Activated CD4-positive, alpha-beta memory T cell treated with anti-CD3 and anti-CD28 coated beads for 36 hours (primary cell): ENCODE measurements at places on chromosomes 2 and 18. TPM values are rescaled to one million over a fixed set of nuclear protein-coding genes. Genes with fewer than 3 reads are reported as not detected.

- H3K4me3 ChIP-seq, result no peak overlapping the region
- H3K27ac ChIP-seq, result no peak overlapping the region
- no peak for DNase-seq
- H3K36me3 ChIP-seq, result no peaks in the 10 kb centered on the region
- H3K4me1 ChIP-seq, result no peaks in the 10 kb centered on the region
These were observed 467.4 kb upstream of the CDH20 start for GRCh38 chr18:60865801-60866200.

- no peaks in the 10 kb centered on the region for H3K36me3 ChIP-seq
- no peak overlapping the region for H3K27ac ChIP-seq
- DNase-seq, result no peak
- peaks cover 8% of the 10 kb centered on the region for H3K27me3 ChIP-seq
- H3K4me3 ChIP-seq, result no peak overlapping the region
- H3K4me1 ChIP-seq, result peaks cover 7% of the 10 kb centered on the region
These were observed 61.6 kb upstream of the CYRIA start for GRCh38 chr2:16727256-16727655.

- H3K36me3 ChIP-seq, result peaks cover 22% of the 10 kb centered on the region
- no peak overlapping the region for H3K27ac ChIP-seq
- no peaks in the 10 kb centered on the region for H3K4me1 ChIP-seq
- no peak for DNase-seq
- no peaks in the 10 kb centered on the region for H3K27me3 ChIP-seq
These were observed 68.0 kb downstream of the BOLA3 start for GRCh38 chr2:74079522-74080341.

GRCh38 chr18:49019446-49020045 is 68.8 kb upstream of the SMAD7 start:
- no peaks in the 10 kb centered on the region for H3K36me3 ChIP-seq
- no peak for DNase-seq
- H3K27ac ChIP-seq, result no peak overlapping the region
- no peak overlapping the region for H3K4me3 ChIP-seq
- no peaks in the 10 kb centered on the region for H3K27me3 ChIP-seq

DNA sequence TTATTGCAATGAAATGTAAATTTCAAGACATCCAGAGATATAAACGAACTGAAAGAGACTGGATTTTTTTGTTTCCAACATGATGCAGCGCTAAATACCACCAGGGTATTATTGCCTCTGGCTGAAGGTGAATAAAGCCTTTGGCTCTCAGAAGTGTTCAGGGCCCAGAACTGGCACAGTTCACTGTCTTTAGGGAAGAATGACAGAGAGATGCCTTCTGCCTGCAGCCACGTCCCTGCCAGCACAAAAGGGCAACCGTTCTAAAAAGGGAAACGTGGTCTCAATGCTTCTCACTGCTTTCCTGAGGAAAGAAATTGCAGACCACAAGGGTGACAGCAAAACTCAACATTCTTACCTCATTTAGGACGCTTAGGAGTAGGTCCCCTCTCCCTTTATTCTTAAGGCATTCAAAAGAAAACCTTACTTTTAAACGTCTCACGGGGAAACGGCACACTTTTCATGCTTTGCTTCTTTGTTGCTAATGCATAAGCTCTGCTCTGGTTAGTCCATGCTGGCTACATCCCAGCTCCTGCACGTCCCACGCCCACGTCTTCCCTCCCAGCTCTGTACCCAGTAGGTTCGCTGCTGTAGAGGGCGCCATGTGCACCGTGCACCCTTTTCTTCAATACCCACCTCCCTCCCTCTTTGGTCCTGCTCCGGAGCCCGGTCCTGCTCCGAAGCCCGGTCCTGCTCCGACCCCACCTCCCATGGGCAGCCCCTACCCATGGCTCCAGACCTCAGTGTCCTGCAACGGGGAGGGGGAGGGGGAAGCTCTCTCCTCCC is 171.0 kb downstream of the HRH4 start:
- no peak overlapping the region for H3K4me3 ChIP-seq
- no peaks in the 10 kb centered on the region for H3K4me1 ChIP-seq
- DNase-seq, result peak; percentile 8
- H3K36me3 ChIP-seq, result no peaks in the 10 kb centered on the region
- no peak overlapping the region for H3K27ac ChIP-seq
- H3K27me3 ChIP-seq, result peaks cover 2% of the 10 kb centered on the region

- no peak overlapping the region for H3K27ac ChIP-seq
- peaks cover 4% of the 10 kb centered on the region for H3K27me3 ChIP-seq
- H3K4me3 ChIP-seq, result no peak overlapping the region
- no peaks in the 10 kb centered on the region for H3K4me1 ChIP-seq
- no peaks in the 10 kb centered on the region for H3K36me3 ChIP-seq
- no peak for DNase-seq
These were observed 19.4 kb downstream of the CYP26B1 start for GRCh38 chr2:72128059-72128842.

DNA sequence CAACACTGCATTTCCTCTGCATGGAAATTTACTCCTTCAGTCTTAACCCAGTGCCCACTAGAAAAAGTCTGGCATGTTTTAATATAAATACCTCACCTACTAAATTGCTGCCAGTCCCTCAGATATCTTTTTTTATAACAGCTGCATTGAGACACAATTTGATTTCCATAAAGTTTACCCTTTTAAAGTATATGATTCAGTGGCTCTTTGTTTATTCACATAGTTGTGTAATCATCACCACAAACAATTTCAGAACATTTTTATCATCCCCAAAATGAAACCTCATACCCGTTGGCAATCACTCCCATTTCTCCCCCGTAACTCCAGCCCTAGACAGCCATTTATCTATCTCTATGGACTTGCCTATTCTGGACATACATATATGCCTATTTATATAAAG is 17.0 kb upstream of the FRZB start:
- DNase-seq, result no peak
- H3K27ac ChIP-seq, result no peak overlapping the region
- H3K4me1 ChIP-seq, result no peaks in the 10 kb centered on the region
- H3K4me3 ChIP-seq, result no peak overlapping the region
- H3K36me3 ChIP-seq, result no peaks in the 10 kb centered on the region

GRCh38 chr18:37550118-37550875 is 15.3 kb downstream of the CELF4 start:
- no peak overlapping the region for H3K4me3 ChIP-seq
- H3K36me3 ChIP-seq, result no peaks in the 10 kb centered on the region
- no peaks in the 10 kb centered on the region for H3K4me1 ChIP-seq
- DNase-seq, result no peak
- no peak overlapping the region for H3K27ac ChIP-seq
- H3K27me3 ChIP-seq, result peaks cover 3% of the 10 kb centered on the region

- peak overlapping the region; percentile 97 for H3K27ac ChIP-seq
- H3K4me3 ChIP-seq, result peak overlapping the region; percentile 83
- no peaks in the 10 kb centered on the region for H3K27me3 ChIP-seq
- no peaks in the 10 kb centered on the region for H3K36me3 ChIP-seq
These were observed 4.9 kb upstream of the LBH start for GRCh38 chr2:30226144-30227032.

DNA sequence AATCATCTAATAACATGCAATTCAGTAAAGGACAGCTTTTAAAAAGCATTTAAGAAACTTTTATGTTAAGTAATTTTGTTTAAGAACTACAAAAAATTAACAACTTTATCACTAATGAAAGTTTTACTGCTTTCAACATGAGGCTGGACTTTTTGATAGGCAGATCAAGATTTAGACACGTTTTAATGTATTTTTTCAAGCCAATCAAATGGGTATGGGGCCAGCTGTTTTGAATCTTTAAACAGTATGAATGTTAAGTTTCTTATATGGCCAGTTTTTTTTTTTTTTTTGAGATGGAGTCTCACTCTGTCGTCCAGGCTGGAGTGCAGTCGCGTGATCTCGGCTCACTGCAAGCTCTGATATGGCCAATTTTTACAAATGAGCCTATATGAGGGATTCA is 73.1 kb downstream of the ST6GAL2 start:
- H3K36me3 ChIP-seq, result no peaks in the 10 kb centered on the region
- no peak for DNase-seq
- no peaks in the 10 kb centered on the region for H3K4me1 ChIP-seq

DNA sequence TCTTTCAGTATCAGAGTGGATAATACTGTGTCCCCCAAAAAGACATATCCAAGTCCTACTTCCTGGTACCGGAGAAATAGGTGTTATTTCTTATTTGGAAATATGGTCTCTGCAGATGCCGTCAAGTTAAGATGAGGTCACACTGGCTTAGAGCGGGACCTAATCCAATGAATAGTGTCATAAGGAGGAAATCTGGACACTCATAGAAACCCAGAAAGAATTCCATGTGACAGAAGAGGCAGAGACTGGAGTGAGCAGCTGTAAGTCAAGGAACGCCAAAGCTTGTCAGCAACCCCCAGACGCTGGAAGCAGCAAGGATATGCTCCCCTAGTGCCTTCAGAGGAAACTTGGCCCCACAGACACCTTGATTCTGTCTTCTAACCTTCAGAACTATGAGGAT is 69.8 kb downstream of the CCBE1 start:
- H3K4me3 ChIP-seq, result no peak overlapping the region
- H3K36me3 ChIP-seq, result no peaks in the 10 kb centered on the region
- H3K27me3 ChIP-seq, result peaks cover 6% of the 10 kb centered on the region
- no peaks in the 10 kb centered on the region for H3K4me1 ChIP-seq
- H3K27ac ChIP-seq, result no peak overlapping the region

DNA sequence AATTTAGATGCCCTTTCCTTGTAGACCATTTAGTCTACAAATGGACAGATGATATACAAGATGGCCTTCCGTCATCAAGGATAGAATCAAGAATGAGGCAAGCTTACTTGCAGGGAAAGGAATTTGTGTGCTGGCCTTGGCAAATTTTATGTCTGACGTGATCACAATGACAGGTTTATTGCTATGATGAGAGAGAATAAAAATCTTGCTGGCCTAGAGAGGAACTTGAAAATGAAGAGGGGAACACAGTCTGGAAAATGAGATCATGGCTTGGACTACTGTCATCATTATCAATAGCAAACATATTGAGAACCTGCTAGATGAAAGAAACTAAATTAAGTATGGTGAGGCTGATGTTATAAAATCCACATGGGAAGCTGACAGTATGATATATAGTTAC is 66.0 kb downstream of the CSRNP3 start:
- H3K4me3 ChIP-seq, result no peak overlapping the region
- DNase-seq, result no peak
- no peaks in the 10 kb centered on the region for H3K4me1 ChIP-seq
- H3K27me3 ChIP-seq, result no peaks in the 10 kb centered on the region
- H3K27ac ChIP-seq, result no peak overlapping the region
- no peaks in the 10 kb centered on the region for H3K36me3 ChIP-seq

DNA sequence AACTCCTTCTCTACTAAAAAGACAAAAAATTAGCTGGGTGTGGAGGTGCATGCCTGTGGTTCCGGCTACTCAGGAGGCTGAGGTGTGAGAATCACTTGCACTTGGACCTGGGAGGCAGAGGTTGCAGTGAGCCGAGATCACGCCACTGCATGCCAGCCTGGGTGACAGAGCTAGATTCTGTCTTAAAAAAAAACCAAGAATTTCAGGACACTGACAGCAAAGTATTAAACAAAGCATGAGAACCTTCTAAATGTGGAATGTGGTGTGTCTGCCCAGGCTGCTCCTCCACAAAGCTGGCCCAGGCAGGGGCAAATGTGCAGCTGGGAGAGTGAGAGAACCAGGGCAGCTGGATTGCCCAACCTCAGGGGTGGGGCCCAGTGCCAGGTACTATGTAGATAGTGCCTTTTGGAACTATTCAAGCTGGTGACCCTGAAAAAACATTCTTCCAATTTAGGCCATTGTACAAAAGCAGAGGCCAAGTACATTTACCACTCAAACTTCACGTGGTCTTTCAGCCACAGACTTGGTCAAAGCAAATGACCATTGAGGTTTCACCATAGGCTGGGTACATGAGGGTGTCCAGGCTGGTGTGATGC is 6.7 kb upstream of the UGT1A5 start:
- no peaks in the 10 kb centered on the region for H3K4me1 ChIP-seq
- H3K4me3 ChIP-seq, result no peak overlapping the region
- H3K27me3 ChIP-seq, result peaks cover 9% of the 10 kb centered on the region
- H3K36me3 ChIP-seq, result no peaks in the 10 kb centered on the region
- no peak overlapping the region for H3K27ac ChIP-seq

GRCh38 chr2:127024769-127025358 is 82.1 kb downstream of the BIN1 start:
- no peak for DNase-seq
- peak overlapping the region; percentile 33 for H3K4me3 ChIP-seq
- no peak overlapping the region for H3K27ac ChIP-seq
- peaks cover 15% of the 10 kb centered on the region for H3K4me1 ChIP-seq

- peaks cover 20% of the 10 kb centered on the region for H3K4me1 ChIP-seq
- no peak for DNase-seq
- H3K36me3 ChIP-seq, result no peaks in the 10 kb centered on the region
- H3K4me3 ChIP-seq, result no peak overlapping the region
- H3K27ac ChIP-seq, result no peak overlapping the region
These were observed 110.2 kb downstream of the SETBP1 start for GRCh38 chr18:44790860-44791259.

DNA sequence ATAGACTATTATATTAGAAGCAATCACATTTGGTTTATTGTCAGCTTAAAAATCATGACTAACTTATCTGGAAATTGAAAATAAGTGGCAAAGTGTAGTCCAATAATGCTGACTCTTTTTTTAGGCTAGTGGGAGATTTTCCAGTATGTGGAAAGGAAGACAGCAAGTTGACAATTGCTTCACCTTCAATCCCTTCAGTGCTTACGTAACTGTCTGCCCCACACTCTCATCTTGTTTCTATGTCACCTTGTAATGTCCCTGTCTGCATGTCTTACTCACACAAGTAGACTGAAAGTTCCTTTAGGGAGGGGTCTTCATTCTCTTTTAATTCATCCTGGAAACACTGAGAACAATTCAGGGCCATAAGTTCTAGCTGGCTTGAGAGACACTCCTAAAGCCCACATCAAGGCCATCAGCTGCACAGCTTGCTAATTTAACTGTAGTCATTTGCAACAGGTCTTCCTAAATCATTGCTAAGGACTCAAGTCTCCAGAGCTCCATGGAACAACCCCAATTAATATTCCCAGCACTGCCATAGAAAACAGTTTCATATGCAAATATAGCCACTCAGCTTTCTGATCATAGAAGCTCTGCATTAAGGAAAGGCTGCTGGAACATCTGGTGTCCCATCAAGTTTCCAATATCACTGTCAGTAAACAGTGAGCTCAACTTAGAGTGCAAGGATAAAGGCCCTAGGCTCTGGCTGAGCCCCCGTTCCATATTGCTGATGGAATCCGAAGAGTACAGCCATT is 230.5 kb downstream of the ETAA1 start:
- no peaks in the 10 kb centered on the region for H3K36me3 ChIP-seq
- no peaks in the 10 kb centered on the region for H3K4me1 ChIP-seq
- no peak overlapping the region for H3K27ac ChIP-seq
- no peaks in the 10 kb centered on the region for H3K27me3 ChIP-seq

- no peaks in the 10 kb centered on the region for H3K4me1 ChIP-seq
- peaks cover 4% of the 10 kb centered on the region for H3K27me3 ChIP-seq
- DNase-seq, result peak; percentile 20
- no peak overlapping the region for H3K4me3 ChIP-seq
- H3K27ac ChIP-seq, result no peak overlapping the region
These were observed 29.2 kb upstream of the ALLC start for GRCh38 chr2:3628800-3629199.

- no peak for DNase-seq
- H3K27ac ChIP-seq, result no peak overlapping the region
- H3K27me3 ChIP-seq, result no peaks in the 10 kb centered on the region
- H3K4me3 ChIP-seq, result no peak overlapping the region
- H3K36me3 ChIP-seq, result no peaks in the 10 kb centered on the region
- no peaks in the 10 kb centered on the region for H3K4me1 ChIP-seq
These were observed 991.0 kb upstream of the CHAC2 start for GRCh38 chr2:52776571-52776970.

DSC1 gene
- total RNA-seq, result not detected

RAB12 gene
- total RNA-seq, result 9.4 TPM

TRPM8 gene
- total RNA-seq, result not detected

FEV gene
- total RNA-seq, result not detected

OTOS gene
- not detected for total RNA-seq

MYCN gene
- total RNA-seq, result 0.38 TPM

KCNF1 gene
- total RNA-seq, result not detected

TEX44 gene
- not detected for total RNA-seq

FBXO41 gene
- total RNA-seq, result 15.2 TPM

MORN2 gene
- total RNA-seq, result 6.7 TPM
